ENCODE measurements at places on chromosomes 7 and 10.

DNA sequence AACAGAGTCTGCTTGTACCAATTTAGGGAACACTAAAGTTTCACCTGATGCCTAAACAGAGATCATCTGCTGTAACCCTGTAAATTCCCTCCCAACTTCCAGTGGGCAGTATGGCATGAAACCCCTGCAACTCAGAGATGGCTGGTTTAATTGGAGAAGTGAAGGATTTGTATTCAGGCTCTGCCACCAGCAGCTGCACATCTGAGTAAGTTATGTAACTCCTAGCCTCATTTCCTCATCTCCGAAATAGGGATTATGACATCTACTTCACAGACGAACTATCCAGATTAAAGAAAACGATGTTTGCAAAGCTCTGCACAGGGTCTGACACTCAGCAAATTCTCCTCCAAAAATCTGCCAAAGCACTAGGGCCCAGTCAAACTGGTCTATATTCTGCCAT, 493.0 kb downstream of the KCNMA1 start:
- DNase-seq: no peak

DNA sequence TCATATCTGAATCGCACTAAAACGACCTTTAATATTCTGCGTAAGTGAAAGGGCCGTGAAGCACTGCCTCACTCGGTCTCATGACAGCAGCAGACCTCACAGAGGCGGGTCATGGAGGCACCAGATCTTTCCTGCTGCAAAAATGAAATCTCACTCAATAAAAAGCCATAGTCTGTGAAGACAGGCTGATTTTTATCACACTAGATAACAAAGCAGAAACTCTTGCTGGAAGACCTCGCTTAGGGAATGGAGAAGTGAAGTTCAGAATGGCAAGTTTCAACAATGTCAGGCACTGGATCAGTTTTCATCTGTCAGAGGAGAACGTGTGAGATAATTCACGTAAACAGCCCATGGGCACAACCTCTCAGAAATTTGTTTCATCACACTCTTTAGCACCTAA, 8.0 kb downstream of the SEPHS1 start:
- DNase-seq: no peak

DNA sequence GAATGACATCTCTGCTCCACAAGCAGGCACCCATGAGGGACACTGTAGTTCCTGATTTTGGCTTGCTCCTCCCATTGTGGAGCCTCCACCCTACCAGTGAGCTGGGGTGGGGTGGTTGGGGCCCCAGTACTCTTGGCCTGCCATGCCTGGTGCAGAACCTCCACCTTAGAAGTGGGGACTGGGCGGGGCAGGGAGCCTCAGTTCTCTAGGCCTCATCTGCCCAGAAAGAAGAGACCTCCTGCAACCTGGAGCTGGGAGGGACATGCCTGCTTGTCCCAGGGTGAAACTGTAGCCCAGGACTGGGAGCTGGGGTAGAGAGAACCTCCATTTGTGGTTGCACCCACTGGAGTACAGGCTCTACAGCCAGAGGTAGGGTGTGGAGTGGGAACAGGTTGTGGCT, 14.4 kb downstream of the RAMP3 start:
- no peak for DNase-seq

DNA sequence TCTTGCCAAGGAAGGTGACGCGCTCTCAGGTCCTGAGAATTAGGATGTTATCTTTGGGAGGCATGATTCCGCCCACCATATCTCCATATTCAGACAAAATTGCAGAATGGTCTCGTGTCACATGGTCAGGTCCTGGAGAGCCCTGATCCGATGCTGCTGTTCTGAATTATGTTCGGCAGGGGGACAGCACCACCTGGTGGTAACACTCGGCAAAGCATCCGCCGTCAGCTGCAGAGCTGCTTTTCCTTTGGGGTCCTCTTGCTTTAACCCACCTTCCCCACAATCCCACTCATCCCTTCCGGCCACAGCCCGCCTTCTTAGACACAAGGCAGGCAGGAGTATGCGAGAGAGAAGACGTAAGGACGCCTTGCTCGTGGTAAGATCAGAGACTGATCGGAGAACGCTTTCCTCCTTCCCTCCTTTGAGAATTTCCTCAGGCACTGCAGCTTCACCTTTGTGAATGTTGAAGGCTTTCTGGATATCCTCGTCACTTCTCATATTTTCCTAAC, 327.8 kb upstream of the C7orf33 start:
- no peak for DNase-seq

DNA sequence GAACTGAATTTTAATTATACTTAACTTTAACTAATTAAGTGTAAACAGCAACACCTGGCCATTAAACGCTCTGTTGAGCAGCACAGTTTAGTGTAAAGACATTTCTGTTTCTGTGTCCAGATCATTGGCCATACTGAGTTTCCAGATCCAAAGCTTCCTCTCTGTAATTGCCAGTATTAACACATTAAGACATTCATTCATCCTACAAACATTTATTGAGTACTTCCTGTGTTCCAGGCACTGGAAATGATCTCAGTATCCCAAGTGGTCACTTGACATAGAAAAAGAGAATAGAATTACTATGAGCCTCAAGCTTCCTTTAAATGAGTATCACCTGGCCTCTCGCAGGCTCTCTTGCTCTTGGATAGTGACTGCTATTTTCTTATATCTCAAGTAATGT, 618.1 kb downstream of the SORCS3 start:
- no peak for DNase-seq

GRCh38 chr7:134565643-134566136, 16.8 kb downstream of the AKR1B15 start:
- DNase-seq: no peak

DNA sequence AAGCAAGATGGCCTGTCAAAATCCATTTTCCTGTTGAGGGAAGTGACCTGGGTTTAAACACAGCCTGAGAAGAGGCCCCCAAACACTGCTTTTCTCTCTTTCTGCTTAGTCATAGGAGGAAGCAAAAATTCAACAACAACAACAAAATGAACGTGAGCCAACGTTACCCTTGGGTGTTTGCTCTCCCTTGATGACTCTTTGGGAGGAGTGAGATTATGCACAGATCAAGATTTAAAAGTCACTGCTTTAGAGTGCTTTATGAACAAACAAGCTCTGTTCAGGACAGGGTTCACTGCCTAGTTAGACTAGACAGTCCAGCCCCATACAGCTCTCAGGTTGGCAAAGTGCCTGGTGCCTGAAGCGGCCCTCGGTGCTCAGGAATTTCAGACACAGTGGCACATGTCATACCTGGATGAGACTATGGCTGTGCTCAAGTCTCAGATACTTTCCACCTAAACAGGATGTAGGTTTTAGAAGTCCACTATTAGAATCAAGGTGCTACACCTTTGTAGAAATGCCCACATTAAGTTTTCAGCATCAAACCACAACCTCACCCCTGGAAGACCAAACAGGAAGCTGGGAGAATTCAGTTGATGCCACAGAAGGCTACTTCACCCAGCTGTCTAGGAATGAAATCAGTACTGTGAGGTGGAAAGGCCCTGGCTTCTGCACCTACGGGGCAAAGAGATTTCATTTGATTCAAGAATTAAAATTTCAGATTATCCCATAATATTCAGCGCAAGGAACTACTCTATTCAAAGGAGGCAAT, 38.7 kb downstream of the DENND11 start:
- DNase-seq: no peak

GRCh38 chr10:43082087-43082486, 5.2 kb downstream of the RET start:
- no peak for DNase-seq

DNA sequence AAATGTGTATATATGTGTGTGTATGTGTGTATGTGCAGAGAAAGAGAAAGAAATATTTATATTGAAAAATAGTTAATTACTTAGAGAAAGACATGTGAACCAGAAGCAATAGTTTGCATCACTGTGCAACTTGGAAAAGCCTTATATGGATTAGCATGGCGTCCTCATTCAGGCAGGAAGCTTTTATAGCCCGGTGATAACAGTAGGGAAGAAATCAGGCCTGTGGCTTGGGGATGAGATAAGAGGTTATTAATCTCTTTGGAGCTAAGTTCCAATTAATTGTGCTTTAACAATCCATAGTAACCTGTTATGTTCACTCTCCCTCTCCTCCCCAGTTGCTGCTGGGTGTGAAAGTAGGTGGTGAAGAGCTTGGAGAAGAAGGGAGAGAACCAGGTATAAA, 36.5 kb downstream of the IFIT5 start:
- DNase-seq: no peak

- no peak for DNase-seq
Measured at GRCh38 chr10:56920601-56921261, 559.7 kb upstream of the ZWINT start.

DNA sequence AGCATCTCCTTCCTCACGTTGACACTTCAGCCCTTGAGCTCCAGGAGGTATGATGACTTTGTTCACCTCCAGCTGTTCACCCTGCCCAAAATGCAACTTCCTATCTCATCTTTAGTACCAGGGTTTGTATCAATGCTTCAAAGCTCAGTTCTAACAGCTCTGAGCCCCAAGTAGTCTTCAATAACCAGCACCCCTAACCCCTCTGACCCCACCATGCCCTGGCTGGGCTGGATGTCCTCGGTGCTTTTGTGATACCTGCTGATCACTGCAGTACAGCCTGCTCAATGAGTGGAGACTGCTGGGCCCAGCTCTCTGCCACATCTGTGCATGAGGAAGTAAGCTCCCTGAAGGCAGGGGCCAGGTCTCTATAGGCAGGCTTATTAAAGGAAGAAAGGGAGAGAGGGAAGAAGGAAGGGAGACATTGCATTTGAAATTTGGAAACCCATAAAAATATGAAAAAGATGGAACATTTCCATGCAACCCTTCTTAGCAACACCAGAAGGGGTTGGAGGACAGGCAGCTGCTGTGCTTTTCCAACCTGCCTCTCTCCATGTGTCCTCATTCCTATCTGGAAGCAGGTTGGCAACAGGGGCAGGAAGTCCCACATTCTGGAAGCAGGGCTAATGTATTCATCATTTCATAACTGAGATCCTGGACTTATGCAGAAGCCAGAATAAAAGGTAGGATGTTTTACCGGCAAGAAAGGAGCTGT, 756.1 kb downstream of the GRID1 start:
- DNase-seq: no peak

DNA sequence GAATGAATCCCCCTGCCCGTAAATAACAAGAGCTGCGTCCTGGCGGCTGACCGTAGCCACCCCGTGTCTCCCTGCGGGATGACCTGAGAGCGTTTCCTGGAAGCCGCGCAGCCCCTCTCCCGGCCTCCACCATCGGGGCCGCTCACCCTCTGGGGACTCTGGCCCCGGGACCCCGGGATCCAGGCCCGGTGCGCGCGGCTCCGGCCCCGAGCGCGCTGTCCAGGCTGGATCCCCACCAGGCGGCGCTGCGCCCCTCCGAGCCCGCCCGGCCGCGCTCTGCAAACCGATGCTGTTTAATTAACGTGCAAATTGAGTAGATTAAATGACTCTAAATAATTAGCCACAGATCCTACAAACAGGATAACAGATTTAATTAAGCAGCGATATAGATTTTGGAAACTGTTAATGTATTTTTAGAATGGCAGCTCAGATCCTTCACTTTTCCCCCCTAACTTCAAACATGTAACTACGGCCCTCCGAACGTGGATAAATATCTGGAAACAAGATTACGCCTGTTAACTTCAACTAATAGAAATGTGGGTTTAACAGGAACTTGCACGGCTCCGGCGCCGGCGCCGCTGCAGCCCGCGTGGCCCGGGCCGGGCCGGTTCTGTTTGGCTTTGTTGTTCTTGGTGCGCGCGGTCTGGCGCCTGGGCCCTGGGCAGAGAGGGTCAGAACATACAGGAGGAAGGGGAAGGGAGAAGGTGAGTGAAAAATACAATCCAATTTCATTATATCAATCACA, 7.1 kb upstream of the UNCX start:
- DNase-seq: no peak

GRCh38 chr7:84729284-84729683, 457.6 kb downstream of the SEMA3D start:
- DNase-seq: no peak

- DNase-seq: no peak
Measured at GRCh38 chr7:11212080-11212711, 238.5 kb downstream of the PHF14 start.

DNA sequence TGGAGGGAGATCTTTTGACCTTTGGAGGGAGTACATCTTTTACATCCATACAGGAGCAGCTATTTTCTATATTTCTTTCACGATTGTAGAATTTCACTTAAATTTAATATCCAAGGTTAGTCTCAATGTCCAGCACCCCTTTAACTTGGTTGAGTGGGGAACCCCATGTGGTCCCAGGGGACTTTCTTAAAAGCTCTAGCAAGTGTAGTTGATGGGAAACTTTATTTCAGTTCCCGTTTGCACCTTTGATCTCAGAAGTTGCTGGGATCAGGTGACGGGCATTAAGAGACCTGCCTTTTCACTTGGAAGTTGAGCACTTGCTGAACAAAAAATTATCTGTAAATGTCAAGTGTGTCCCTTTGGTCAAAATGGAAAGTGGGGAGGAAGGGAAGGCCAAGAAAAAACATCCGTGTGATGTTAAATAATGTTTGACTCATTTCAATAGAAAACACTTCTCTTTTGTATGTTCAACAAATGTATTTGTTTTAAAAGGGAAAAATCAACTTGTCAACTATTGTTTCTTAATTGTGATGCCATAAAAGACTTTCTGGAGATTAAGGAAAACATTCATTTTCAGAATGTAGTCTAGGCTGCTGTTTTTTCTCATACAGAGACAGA, 370.1 kb upstream of the GALNT17 start:
- no peak for DNase-seq

GRCh38 chr7:88688222-88688621, 71.3 kb upstream of the ZNF804B start:
- no peak for DNase-seq

GRCh38 chr7:5339955-5340354, 57.2 kb downstream of the SLC29A4 start:
- no peak for DNase-seq

- no peak for DNase-seq
Measured at GRCh38 chr7:35623381-35623780, 71.6 kb downstream of the HERPUD2 start.

DNA sequence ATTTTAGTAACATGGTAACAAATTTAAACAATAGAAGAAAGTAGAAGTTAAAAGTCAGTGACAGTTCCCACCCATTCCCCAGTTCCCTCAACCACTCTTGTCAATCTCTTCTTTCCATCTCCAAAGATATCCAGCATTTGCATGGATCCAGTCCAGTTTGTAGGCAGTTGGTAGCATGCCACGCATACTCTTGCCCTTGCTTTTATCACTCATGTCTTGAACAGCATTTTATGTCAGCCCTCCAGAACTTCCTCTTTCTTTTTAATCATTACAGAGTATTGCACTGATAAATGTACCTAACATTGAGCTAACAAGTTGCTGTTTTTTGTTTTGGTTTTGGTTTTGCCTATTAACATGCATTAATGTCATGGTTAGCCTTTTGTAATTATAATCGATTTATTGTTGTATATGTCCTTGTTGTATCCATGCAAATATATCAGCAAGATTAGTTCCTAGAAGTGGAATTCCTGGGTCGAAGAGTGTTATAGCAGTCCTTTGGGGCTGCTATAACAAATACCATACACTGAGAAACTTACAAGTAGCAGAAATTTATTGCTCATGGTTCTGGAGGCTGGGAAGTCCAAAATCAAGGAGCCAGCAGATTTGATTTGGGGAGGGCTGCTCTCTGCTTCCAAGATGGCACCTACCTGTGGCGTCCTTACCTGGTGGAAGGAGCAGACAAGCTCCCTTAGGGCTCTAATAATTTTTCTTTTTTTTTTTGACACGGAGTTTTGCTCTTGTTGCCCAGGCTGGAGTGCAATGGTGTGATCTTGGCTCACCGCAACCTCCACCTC, 25.7 kb downstream of the CHST3 start:
- no peak for DNase-seq

- no peak for DNase-seq
Measured at GRCh38 chr7:47685712-47686376, 103.9 kb upstream of the TNS3 start.

GRCh38 chr7:42238709-42239366, 1.8 kb upstream of the GLI3 start:
- DNase-seq: no peak

- no peak for DNase-seq
Measured at GRCh38 chr7:18390535-18390907, 105.0 kb upstream of the HDAC9 start.
